Common myeloid progenitor, CD34-positive (primary cell): ENCODE measurements at places on chromosomes 2 and 18.
A peak's percentile ranks its signal among the peaks of the same experiment; 100 is the strongest.

- no peak for DNase-seq
Observed at GRCh38 chr2:176647325-176648165, 378.3 kb downstream of the MTX2 start.

GRCh38 chr2:10477443-10478297, 29.5 kb upstream of the ODC1 start:
- DNase-seq, result no peak

DNA sequence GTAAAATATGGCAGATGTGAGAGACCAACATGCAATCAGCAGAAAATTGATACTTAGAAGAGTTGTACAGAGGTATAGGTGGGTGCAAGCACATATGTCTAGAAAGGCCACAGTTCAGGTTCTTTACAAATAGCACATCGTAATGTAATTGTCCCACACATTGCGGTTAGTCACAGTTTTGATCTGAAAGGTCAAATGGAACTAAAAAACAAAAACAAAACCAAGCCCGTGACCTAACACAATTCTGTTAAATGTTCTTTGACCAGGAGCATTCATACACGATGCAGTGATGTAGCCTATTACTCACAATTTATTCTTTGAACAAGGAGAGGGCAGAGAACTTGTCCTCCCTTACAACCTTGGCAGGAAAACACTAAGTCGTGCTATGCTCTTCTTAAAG, 108.9 kb upstream of the MAP4K3 start:
- no peak for DNase-seq

GRCh38 chr2:25596516-25597244, 76.7 kb downstream of the DTNB start:
- DNase-seq, result no peak

GRCh38 chr2:224381521-224382279, 20.2 kb downstream of the FAM124B start:
- DNase-seq, result no peak

GRCh38 chr2:37683921-37684780, 12.7 kb upstream of the CDC42EP3 start:
- DNase-seq, result peak; percentile 72

- DNase-seq, result no peak
Observed at GRCh38 chr18:70166668-70167067, 38.8 kb downstream of the RTTN start.

DNA sequence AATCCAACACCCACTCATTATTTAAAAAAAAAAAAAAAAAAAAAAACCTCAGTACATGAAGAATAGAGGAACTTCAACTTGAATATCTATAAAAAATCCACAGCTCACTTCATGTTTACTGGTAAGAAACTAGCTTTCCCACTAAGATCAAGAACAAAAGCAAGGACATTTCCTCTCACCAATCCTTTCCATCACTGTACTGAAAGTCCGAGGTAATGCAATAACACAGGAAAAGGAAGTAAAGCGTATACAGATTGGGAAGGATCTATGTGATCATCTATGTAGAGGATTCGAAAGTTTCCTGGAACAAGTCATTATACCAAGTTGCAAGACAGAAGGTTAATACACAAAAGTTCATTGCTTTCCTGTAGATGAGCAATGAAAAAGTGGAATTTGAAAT, 63.2 kb downstream of the ROCK2 start:
- no peak for DNase-seq

- peak; percentile 54 for DNase-seq
Observed at GRCh38 chr2:203446071-203446481, 89.0 kb downstream of the RAPH1 start.

DNA sequence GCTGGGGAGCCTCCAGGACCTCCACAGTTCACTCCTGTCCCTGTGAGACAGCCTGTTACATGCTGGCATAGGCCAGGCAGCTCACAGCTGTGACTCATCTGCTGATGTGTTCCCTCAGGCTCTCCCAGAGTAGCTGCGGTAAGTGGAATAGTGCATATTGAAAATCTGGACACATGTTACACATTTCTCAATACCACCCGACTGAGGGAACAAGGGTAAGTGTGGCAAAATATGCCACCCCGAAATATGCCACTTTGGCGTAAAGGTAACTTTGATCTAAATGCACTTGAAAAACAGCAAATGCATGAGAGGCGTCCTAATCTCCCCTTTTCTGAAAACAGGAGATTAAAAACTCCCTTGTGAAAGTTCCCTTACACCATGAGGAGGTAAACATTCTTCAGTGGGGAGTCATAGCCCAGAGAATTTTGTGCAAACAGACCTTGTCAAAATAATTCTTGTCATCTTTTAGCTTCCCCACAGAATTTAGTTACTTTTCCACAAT, 557.9 kb downstream of the CCDC85A start:
- DNase-seq, result no peak

- no peak for DNase-seq
Observed at GRCh38 chr2:96150791-96151594, 5.8 kb upstream of the DUSP2 start.
